ENCODE measurements at places on chromosomes 1 and 21.

- no peak for DNase-seq
Measured at GRCh38 chr21:24436236-24436635, 1171.0 kb downstream of the MRPL39 start.

DNA sequence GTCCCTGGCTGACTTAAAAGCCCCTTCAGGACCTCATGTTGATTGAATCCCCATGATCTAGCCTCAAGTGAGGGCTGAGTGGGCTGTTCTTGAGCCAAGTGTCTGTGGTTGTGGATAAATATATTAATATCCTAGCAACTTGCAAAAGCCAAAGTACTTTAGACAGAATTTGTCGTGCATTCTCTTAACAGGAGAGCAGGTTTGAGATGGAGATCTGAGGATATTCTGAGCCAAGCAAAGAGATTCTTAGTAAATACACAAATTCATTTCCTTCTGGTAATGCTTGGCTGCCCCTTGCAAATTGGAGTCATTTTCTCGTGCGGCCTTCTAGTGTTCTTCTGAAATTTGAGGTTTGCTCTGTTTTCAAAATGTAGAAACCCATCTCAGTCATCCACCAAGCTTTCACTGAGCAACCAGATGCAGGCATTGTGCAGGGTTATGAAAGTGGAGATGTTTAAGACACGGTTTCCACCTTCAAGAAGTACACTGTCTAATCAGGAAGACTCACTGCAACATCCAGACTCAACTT, 242.1 kb upstream of the JUN start:
- DNase-seq = no peak

- DNase-seq = no peak
Measured at GRCh38 chr1:54977533-54978297, 2.7 kb upstream of the TMEM61 start.

- DNase-seq = no peak
Measured at GRCh38 chr1:199399996-199400724, 627.4 kb upstream of the NR5A2 start.

GRCh38 chr1:160404094-160404493, 3.7 kb downstream of the VANGL2 start:
- DNase-seq = no peak

GRCh38 chr1:246333855-246334254, 173.2 kb downstream of the SMYD3 start:
- DNase-seq = no peak

All from stimulated activated CD4-positive, alpha-beta T cell treated with anti-CD3 and anti-CD28 coated beads, Interleukin-12 subunit alpha, Interleukin-12 subunit beta, amount 100 ng/mL, for 24 hours (primary cell).